Fibroblast of lung (primary cell): ENCODE measurements at places on chromosomes 4 and X. TPM values are rescaled to one million over a fixed set of nuclear protein-coding genes. Genes with fewer than 3 reads are reported as not detected.

RENBP gene
- 5.4 and 8.8 TPM in 2 replicates for total RNA-seq

SPRY1 gene
- 14.9 and 21.3 TPM in 2 replicates for total RNA-seq

TLR2 gene
- under 0.01 and 0.77 TPM in 2 replicates for total RNA-seq

AMELX gene
- not detected in 2 replicates for total RNA-seq

CRLF2 gene
- total RNA-seq, result not detected in 2 replicates
